Stimulated activated CD4-positive, alpha-beta T cell treated with anti-CD3 and anti-CD28 coated beads, Interleukin-2, amount 100 ng/mL, for 4 hours (primary cell): ENCODE measurements at places on chromosomes 16 and 17.
A peak's percentile ranks its signal among the peaks of the same experiment; 100 is the strongest.

GRCh38 chr17:17151962-17152361 is 54.2 kb downstream of the PLD6 start:
- no peak for DNase-seq

- no peak for DNase-seq
Observed at GRCh38 chr17:38800237-38800760, 943 bp upstream of the PIP4K2B start.

DNA sequence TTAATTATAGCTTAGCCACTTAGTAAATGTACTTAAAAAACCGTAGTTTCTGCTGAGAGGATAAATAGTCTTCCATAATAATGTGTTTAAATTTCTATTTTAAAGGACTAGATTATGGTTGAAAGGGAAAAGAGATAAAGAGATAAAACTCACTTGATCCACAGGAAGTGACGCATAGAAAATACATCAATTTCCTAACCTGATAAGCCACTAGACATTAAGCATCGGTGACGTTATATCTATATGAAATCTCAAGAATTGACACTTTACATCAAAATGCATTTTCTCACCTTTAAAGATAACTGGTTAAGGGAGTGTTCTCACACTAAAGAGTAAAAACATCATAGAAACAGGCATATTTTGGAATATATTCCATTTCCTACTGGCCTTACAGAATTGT is 5.8 kb downstream of the FBXO47 start:
- DNase-seq, result no peak

GRCh38 chr17:59668816-59669215 is 38.4 kb downstream of the PTRH2 start:
- no peak for DNase-seq

DNA sequence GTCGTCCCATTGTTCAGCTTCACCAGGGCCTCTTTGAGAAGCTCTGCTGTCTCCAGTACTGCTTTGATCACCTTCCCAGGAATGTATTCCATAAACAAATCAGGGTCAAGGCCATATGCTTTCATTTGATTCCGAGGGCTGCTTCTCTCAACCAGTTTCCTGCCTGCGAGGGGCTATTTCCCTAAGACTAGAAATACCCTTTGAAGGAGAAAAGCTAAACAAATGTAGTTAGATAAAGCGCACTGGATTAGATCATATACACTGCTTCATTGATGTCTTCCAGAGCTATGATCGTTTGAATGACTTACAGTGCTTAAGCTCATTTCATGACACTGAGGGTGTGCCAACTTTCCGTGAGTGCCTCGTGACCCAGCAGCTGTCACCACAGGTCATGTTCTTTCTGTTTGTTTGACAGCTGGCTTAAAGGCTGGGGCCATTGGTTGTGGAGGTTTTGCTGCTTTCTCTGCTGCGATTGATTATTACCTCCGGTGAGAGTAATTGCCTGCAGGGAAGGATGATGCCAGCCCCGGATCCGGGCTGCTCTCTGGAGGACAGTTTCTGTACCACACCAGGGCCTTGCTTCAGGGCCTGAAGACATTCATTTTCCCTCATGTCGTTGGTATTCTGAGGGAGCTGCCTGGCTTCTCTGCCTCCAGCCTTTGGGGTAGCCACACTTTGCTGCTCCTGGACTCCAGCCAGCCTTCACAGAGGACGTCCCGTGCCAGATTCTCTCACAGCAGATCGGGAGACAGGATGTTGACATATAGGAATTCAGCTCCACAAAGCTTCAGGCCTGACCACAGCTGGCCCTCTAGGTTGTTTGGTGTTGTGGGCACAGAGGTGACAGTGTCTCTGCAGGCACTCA is 3.9 kb downstream of the TIMM22 start:
- no peak for DNase-seq

- no peak for DNase-seq
Observed at GRCh38 chr17:76556765-76557367, 17.0 kb downstream of the PRCD start.

DNA sequence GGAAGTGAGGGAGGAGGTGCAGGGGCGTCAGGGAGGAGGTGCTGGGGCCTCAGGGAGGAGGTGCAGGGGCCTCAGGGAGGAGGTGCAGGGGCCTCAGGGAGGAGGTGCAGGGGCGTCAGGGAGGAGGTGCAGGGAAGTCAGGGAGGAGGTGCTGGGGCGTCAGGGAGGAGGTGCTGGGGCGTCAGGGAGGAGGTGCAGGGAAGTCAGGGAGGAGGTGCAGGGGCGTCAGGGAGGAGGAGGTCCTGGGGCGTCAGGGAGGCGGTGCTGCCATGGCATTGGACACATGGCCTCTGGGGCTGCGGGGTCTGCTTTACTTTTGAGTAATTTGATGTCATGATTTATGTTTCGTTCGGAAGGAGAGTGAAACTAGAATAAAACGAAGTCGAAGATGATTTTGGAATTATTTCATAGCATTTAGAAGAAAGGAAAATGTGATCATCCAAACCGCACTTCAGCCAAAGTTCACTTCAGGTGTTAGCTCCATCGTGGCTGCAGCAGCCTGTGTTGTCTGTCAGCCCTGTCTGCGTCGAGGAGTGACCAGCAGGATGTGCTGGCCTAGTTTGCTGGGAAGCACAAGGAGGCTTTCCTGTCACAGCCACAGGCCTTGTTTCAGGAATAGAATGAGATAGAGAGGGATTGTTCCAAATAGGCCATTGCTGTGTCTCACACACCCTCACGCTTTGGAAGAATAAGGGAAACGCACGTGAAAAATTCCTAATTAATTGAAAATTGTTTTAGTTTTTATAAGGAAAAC is 42.8 kb downstream of the RAB11FIP3 start:
- DNase-seq, result no peak

DNA sequence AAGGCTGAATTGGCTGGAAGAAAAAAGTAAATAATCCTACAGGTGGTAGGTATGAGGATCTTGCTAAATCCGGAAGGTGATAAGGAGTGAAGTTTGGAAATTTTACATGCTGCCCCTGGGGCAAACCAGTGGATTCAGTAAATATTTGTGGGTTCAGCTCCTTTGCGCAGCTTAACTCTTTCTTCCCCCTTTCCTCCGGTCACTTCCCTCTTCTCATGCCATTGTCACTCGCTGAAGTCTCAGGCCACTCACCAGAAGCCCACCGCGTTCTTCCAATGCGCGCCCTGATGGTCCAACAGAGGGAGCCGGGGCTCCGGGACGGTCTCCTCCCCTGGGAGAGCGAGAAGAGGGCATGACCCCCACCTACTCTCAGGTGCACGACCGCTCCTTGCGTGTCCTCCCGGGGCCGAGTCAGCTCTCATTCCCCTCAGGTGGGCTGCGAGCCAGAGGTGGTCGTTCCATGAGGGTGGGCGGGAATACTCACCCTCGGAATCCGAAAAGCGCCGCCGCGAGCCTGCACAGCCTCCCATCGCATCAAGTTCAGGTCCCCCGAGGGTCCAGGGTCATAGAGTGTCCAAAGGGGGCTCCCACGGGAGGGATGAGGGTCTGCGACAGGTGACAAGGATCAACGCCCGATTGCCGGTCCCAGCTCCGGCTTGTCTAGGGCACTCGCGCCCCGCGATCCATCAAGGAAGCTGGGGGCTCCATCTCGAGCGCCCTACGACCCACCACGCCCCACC is 474 bp downstream of the CLN3 start:
- no peak for DNase-seq

- no peak for DNase-seq
Observed at GRCh38 chr16:84324434-84325262, 30.0 kb downstream of the WFDC1 start.

GRCh38 chr16:68644715-68645493 is at the start of gene CDH3:
Gene CDH3, plus strand, starts transcription at chr16:68645310. Its CDS starts 70 bp downstream, at chr16:68645380.
- peak; percentile 9 for DNase-seq

DNA sequence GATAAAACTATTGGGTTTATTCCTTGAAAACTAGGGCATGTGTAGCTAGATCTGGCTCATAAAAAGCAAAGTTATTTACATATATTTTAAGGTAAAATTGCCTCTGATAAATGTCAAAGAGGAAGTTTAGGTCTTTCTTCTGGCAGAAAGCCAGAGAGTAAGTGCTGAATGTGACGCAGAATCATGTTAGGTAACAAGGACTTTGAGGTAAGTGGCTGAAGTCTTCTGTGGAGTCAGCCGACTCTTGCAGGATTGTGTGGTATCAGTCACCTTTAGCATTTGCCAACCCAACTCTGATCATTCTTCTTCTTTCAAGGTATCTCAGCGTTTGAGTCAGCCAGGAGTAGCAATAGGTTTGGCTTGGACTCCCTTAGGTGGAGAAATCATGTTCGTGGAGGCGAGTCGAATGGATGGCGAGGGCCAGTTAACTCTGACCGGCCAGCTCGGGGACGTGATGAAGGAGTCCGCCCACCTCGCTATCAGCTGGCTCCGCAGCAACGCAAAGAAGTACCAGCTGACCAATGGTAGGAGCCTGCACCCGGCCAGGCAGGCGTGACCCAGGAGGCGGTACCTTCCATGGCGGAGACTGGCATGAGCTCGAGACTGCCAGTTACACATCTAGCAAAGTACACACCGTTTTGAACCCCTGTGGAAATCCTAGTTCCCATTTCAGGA is 37.9 kb downstream of the SIAH1 start:
- no peak for DNase-seq
